ENCODE measurements at places on chromosomes 16 and 17.

- DNase-seq, result no peak
These were observed 1.4 kb downstream of the DNASE1L2 start for GRCh38 chr16:2237493-2238149.

- DNase-seq, result no peak
These were observed 500.8 kb downstream of the MAF start for GRCh38 chr16:79099716-79100115.

DNA sequence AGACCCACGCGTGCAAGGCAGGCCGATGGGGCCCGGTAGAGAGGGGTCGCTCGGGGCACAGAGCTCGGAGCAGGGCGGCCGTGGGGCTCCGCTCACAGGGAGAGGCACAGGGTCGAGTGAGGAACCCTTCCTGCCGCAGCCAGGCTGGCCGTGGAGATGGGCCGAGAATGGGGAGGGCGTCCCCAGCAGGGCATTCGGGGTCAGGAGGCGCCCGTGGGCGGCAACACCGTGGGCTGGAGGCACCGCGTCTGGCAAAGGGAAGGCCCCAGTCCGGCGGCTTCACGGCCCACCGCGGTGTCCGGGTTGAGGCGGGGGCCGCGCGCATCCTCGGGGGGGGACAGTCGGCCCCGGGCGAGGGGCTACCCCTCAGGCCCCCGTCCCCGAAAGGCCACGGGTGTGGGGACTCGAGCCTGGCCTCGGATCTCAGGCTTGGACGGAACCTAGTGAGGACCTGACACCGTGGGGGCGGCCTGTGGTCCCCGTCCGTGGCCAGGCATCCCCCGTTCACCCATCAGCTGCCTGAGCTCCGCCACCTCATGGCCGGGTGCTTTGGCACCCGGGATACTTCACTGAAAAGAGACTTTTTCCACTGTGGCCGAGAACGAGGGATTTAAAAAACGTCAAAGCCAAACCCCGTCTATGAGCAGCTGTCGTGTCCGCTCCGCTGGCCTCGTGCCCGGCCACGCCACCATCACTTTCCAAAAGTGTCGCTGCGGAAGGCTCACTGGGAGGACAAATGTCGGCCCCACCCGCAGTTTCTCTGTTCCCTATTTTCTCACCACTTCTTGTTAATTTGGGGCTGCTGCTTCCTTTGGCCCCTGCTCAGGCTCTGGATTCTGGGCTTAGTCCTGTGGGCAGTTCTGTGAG, 73.6 kb downstream of the METRNL start:
- DNase-seq, result no peak

DNA sequence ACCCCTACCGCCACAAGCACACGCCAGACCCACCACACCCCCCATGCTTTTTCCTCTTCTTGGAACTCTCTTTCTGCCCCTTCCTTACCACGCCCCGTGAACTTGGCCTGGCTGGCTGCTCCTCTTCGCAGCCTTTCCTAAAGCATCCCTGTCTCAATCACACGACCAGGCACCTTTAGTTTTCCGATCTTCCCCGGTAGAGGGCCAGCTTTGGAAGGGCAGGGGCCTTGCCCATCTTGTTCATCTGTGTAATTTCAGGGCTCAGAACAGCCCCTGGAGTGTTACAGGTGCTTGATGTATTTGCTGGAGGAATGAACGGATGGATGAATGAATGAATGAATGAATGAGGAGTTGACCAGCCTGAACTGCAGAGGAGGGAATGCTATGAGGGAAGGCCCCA, 3.7 kb downstream of the SPPL2C start:
- DNase-seq, result no peak

GRCh38 chr16:87244636-87245197, 72.5 kb downstream of the C16orf95 start:
- DNase-seq, result no peak

GRCh38 chr16:16863672-16864071, 484.7 kb downstream of the NPIPA7 start:
- DNase-seq, result no peak

- DNase-seq, result no peak
These were observed 17.2 kb upstream of the TMEM98 start for GRCh38 chr17:32910769-32911168.

- DNase-seq, result no peak
These were observed 48.5 kb downstream of the ARHGAP17 start for GRCh38 chr16:24966634-24967033.

- no peak for DNase-seq
These were observed 2.3 kb downstream of the SLFN5 start for GRCh38 chr17:35245196-35245486.

DNA sequence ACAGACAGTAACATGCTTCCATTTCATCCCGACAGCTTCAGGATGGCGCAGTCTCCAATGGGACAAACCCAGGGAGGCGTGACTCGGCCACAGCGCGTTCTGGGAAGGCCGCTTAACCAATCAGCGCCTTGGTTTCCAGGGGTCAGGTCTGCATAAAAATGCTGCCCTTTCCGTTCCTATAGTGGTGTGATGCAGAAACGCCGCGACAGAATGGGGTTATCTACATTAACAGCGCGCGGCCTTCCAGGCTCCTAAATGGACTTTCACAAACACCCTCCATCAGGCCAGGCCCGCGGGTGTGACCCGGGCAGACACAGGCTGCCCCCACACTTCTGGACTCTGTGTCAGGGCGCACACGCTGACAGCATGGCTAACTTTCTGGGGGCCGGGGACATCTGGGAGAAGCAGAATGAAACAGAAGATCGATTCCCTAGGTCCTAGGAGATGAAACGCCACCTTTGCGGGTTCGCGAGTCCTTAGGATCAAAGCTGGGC, 792 bp downstream of the TMEM231 start:
- no peak for DNase-seq

DNA sequence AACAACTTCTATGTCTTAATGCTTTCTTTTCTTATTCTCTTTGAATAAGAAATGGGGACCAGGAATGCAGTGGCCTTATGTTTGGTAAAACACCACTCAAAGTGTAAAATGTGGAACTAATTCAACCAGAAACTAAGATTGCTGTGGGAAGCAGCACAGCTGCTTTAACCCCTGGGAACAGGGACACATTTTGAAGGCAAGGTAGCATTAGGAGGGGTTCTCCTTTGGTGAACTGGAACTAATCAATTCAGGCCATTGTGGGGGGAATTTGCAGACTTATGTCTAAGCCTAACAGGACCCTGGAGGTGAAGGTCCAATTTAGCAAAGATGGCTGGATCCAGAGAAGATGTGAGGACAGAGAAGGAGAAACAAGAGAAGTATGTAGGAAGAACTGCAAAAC, 256.1 kb downstream of the ZFHX3 start:
- DNase-seq, result no peak

DNA sequence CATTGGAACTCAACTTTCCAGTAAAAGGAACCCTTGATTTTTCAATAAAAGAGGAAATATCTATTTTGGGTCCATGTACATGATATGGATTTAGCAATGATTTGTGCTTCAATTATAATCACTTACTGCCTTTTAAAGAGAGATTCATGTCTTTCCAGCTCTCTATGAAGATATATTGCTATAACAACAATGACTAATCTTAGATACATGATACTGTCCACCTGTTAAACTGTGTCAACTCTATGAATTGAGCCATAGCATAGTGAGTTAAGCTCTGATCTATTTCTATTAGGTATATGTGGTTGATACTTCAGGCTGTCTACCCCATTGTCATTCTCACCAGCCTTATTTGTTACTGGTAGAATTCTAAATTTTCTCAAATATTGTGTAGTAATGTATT, 15.0 kb upstream of the MPHOSPH6 start:
- no peak for DNase-seq

DNA sequence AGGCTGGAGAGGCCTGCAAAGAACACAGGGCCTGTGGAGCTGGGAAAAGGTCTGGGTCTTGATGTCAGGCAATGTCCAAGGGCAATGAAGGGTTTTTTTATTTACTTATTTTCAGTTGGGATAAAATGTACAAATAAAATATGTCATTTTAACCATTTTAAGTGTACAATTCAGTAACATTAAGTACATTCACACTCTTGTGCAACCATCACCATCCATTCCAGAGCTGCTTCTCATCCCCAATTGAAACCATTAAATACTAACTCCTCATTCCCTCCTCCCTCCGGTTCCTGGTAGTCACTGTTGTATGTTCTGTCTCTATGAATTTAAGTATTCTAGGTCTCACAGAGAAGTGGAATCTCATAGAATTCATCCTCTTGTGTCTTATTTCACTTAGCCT, 444.7 kb downstream of the HS3ST3B1 start:
- no peak for DNase-seq

GRCh38 chr17:41705271-41705991, 6.7 kb upstream of the GAST start:
- DNase-seq, result no peak

GRCh38 chr17:6567528-6568183, 11.3 kb upstream of the PITPNM3 start:
- DNase-seq, result no peak
